Fibroblast of skin of left biceps (primary cell): ENCODE measurements at places on chromosomes 11 and 22.

DNA sequence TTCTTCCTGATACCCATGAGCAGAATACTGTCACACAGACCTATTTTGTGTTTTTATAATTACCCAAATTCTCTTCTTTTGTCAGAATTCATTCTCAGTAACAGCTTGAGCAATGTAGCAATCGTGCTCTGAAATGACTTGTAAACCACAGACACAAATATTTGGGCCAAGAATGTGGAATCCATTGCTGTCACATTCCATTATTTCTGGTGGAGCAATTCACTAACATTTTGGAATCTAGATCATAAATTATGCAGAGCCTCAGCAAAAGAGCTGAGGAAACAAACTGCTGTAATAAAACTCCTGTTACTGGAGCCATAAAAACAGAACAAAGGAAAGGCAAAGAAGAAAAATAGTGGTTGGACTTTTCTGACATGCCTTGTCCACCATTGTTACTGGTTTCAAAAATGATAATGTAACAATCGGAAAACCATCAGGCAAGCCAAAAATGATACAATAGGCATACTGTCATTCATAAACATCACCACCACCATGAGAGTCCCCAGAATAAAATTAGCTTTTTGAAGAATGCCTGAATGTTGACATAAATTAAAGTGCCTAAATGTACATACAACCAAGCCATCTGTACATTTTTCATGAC, 223.4 kb upstream of the PITPNB start:
- DNase-seq: peak; percentile 95

GRCh38 chr22:17477391-17477833, 85.9 kb upstream of the SLC25A18 start:
- no peak for DNase-seq

- no peak for DNase-seq
Measured at GRCh38 chr11:120586728-120587127, 75.2 kb downstream of the GRIK4 start.

GRCh38 chr22:30047364-30047738, 32.9 kb upstream of the HORMAD2 start:
- no peak for DNase-seq

GRCh38 chr11:126740846-126741245, 259.7 kb downstream of the KIRREL3 start:
- no peak for DNase-seq

- no peak for DNase-seq
Measured at GRCh38 chr11:114984611-114985163, 306.4 kb downstream of the NXPE2 start.

- no peak for DNase-seq
Measured at GRCh38 chr11:43382614-43383013, 23.9 kb downstream of the TTC17 start.

GRCh38 chr11:24509114-24509513, 12.3 kb downstream of the LUZP2 start:
- no peak for DNase-seq

GRCh38 chr22:26756675-26757293, 99.4 kb downstream of the MIAT start:
- no peak for DNase-seq

- no peak for DNase-seq
Measured at GRCh38 chr11:73227571-73228211, 9.6 kb downstream of the P2RY2 start.

DNA sequence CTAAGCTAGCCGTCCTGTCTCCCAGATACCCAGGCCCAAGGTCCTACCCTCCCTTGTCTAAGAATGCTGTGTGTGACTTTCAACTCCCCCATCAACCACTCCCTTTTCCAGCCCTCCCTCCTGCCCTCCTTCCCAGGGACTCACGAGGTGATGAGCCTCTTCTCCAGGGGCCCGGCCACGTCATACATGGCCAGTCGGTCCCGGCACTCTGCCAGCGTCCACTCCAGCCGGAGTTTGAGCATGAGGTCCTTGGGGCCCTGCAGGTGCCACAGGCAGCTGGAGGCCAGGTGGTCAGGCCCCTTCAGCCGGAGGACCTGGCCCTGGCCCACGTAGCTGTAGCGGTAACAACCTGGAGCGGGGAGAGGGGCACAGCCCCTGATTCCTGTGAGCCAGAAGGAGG, 20.1 kb downstream of the TMPRSS6 start:
- DNase-seq: no peak

DNA sequence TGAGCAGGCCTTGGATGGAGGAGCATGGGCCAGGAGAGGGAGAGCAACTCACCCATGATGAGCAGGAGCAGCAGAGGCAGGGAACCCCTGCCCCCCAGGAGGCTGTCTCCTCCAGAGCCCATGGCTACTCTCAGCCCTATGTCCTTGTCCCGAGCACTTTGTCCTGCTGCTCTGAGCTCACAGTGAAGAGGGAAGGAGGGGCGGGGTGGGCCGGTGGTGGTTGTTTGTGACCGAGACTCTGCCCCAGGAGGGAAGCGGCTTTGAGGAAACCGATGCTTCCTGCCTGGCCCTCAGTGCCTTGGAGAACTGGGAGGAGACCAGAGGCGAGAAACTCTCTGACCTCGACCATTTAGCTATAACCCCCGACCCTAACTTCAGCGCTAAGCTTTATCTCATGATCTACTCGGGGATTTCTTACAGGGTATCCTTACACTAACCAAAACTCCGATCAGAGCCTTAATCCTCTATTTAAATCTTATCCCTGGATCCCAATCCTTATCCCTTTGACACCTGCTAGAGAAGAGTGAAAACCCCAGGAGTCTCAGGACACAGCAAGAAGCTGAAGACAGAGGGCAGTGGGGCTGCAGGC, at the start of gene ROBO4:
TSS of gene ROBO4 (minus strand) at position 192 of the 589 bp plus-strand sequence. CDS start at position 122, 70 bp downstream.
- DNase-seq: no peak

GRCh38 chr22:43006753-43007152, 8.2 kb downstream of the PACSIN2 start:
- DNase-seq: no peak

DNA sequence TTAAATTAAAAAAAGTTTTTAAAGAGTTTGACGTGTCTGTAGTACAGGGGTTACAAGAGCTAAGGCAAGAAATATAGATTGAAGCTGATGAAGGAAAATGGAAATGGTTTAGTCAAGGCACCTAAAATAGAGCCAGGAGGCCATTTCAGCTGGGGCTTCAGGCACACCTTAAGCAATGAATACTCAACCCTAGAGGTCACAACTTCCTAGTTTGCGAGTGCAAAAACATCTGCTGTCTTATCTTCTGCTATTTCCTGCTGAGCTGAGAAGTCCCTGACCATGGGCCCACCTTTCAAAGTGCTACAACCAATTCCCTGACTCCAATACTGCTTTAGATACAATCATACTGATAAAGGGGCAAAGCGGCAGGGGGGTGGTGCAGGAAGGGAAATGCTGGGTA, 87.4 kb downstream of the DLG2 start:
- DNase-seq: no peak

- peak; percentile 87 for DNase-seq
Measured at GRCh38 chr11:128506999-128507611, 80.3 kb downstream of the ETS1 start.

GRCh38 chr11:107720303-107720774, 8.5 kb upstream of the SLN start:
- DNase-seq: no peak

- no peak for DNase-seq
Measured at GRCh38 chr22:34427436-34427835, 507.2 kb upstream of the LARGE1 start.

- DNase-seq: no peak
Measured at GRCh38 chr11:95776859-95777258, 12.7 kb downstream of the FAM76B start.

- DNase-seq: peak; percentile 86
Measured at GRCh38 chr11:27705873-27706820, 5.9 kb upstream of the BDNF start.

DNA sequence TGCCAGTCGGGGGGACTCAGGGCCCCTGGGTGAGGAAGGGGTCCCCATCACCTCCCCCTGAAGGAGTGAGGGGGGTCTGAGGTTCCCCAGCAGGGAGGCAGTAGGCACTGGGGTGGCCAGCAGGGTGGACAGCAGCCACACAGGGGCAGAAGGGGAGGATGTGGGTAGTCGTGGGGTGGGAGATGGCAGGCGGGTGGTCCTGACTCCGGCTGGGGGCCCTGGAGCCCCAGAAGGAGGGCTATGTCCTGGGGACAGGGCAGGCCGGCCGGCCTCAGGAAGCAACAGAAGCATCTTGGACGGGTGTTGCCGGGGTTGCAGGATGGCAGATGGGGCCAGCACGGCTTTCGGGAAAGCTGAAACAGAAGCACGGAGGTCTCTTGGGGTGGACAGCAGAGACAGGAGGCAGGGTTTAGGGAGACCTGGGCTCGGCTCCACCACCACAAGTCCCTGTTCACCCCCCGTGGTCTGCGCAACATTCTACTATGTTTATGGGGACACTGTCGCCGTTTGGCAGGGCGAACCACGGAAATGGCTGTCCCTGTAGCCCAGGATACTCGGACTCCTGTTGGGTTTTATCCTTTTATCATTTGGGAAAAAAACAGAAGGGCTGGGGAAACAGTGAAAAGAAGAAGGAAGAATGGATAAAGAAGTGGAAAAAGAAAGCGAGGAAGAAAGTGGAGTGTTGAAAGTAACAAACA, 14.1 kb downstream of the VWCE start:
- DNase-seq: no peak

DNA sequence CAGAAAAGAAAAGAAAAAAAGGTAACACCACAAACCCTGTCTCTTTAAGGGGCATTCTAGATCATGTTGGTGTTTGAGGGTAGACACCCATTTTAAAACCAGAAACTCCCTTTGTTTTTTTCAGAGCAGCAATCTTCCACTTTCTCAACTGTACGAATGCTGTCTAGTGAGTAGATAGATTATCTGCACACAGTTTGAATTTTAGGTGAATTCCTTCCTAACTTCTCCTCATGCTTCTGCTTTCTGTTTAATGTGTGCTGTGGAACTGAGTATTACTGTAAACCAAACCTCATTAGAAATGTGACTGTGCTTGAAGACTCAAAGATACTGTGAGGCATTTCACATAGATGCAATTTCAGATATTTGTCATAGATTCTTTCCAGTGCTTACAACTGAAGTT, 102.4 kb downstream of the PRMT3 start:
- DNase-seq: no peak

GRCh38 chr11:10686311-10686710, 7.2 kb downstream of the IRAG1 start:
- no peak for DNase-seq

GRCh38 chr11:69380921-69381581, 87.1 kb downstream of the MYEOV start:
- no peak for DNase-seq

DNA sequence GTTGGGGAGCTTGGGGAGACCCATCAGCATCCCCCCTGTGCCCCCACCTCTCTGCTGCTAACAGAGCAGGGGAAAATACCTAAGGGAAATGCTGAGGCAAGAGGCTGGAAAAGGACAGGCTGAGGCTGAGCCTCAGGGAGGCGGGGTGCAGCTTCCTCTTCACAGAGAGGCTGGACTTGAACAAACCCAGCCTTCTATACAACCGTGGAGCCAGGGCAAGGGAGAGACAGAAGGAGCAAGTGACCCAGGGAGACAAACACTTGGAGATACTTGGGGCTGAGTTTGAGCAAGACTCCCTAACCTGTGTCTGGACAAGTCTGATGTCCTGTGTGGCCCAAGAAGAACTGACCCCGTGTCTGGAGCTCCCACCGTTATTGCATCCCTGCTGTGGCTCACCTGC, at the start of gene SLCO2B1:
TSS of gene SLCO2B1 (plus strand) at position 229 of the 400 bp plus-strand sequence. CDS start 275 bp downstream, outside the sequence.
- DNase-seq: no peak

DNA sequence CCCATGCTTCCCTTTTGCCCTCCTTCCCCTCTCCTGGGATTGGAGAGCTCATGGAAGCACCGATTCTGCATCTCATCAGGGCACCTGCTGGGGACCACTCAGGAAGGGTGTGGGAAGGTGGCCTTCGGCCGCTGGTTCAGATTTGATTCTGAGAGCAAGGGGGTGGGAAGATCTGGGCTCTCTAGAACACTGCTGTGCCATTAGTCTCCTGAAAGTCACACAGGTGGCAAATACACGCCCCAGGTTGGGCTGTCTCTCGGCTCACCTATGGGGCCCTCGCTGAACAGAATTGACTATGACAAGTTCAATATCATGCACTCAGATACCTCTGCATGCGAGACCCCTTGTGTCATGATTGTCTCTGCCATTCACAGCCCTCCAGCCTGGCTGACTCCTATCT, 12.8 kb upstream of the APOBEC3A start:
- DNase-seq: no peak

DNA sequence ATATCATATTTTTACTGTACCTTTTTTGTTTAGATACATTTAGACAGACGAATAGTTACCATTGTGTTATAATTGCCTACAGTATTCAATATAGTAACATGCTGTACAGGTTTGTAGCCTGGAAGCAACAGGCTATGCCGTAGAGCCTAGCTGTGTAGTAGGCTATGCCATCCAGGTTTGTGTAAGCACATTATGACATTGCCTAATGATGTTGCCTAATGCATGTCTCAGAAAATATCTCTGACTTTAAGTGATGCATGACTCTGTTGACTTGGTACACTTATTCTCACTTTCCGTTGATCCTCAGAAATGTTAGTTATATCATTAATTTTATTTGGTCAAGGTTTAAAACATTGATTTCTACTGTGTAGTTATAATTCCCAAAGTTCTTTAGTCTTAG, 39.9 kb downstream of the OR2AT4 start:
- DNase-seq: no peak

- no peak for DNase-seq
Measured at GRCh38 chr11:44226945-44227344, 83.0 kb downstream of the ALX4 start.

GRCh38 chr11:121807051-121807450, 309.0 kb downstream of the BLID start:
- no peak for DNase-seq

DNA sequence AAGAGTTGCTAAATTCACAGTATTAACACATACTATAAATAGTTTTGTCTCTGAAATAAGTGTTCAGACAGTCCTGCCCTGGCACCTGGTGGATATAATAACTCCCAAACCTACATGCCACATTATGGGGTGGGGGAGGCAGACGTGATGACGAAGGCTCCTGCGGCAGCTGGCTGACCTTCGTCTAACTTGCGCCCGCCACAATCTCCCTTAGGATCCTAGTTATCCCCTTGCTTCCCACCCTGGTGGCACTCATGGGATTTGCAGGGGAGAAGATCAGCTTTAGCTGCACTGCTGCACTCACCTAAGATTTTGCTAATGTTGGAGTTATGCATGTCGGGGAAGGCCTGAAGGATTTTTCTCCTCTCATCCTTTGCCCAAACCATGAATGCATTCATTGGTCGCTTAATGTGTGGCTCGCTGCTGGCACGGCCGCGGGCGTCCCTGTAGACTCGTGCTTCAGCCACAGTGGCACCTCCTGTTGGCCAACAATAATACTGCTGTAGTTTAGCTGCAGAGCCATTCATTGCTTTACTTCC, 367.6 kb downstream of the SOX6 start:
- DNase-seq: no peak

DNA sequence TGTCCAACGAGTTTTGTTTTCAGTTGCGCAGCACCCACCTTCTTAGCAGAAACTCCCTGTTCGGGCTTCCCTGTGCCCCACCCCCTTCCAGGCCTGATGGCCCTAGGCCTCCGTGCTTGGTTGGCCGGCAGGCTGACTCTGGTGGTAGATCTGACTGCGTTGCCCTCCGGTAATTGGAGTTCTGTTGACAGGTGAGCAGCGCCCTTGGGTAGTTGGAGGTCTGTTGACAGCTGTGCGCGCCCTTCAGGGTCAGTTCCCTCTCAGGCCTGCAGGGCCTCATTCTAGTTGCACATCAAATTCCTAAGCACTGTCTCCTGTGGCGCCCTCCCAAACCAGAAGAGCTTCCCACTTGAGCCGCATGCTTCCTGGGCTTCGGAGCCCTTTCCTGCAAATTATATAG, 776 bp downstream of the DGCR6 start:
- DNase-seq: no peak

GRCh38 chr22:44736581-44737405, 15.6 kb upstream of the ARHGAP8 start:
- DNase-seq: no peak
